CD4-positive, alpha-beta T cell treated with Interleukin-12 subunit alpha and Interleukin-12 subunit beta, for 1 hour (primary cell): ENCODE measurements at places on chromosomes 3 and 15.
A peak's percentile ranks its signal among the peaks of the same experiment; 100 is the strongest.

GRCh38 chr15:42650208-42651066 is 75.0 kb downstream of the STARD9 start:
- DNase-seq: peak; percentile 65

- DNase-seq: no peak
Observed at GRCh38 chr3:27094721-27095120, 274.5 kb downstream of the NEK10 start.

- DNase-seq: no peak
Observed at GRCh38 chr3:73791356-73791755, 166.6 kb upstream of the PDZRN3 start.

DNA sequence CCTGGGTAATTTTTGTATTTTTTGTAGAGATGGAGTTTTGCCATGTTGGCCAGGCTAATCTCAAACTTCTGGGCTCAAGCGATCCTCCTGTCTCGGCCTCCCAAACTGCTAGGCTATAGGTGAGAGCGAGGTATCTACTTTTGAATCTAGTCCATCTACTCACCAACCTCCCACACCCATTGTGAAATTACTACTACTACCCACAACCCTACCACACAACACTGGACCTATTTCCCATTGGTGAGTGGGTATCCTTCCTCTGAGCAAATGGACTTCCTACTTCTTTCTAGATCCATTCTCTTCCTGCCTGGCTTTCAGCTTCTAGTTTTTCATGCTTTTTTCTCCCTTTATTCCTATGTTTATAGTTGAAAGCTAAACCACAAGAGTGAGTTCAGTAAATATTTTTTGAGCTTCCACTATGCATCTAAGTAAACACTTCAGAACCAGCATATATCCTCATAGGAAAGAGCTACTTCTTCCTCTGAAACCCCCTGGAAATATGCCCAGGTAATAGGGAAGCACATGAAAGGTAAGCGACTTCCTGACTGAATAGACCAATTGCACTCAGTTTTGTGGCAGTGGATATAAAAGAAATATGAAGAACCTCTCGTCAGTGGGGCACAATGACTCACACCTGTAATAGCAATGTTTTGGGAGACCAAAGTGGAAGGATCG is 39.1 kb downstream of the MYO1E start:
- DNase-seq: no peak

GRCh38 chr3:3685721-3686120 is 113.5 kb upstream of the LRRN1 start:
- DNase-seq: no peak

GRCh38 chr3:168424059-168424734 is 328.5 kb upstream of the GOLIM4 start:
- no peak for DNase-seq

DNA sequence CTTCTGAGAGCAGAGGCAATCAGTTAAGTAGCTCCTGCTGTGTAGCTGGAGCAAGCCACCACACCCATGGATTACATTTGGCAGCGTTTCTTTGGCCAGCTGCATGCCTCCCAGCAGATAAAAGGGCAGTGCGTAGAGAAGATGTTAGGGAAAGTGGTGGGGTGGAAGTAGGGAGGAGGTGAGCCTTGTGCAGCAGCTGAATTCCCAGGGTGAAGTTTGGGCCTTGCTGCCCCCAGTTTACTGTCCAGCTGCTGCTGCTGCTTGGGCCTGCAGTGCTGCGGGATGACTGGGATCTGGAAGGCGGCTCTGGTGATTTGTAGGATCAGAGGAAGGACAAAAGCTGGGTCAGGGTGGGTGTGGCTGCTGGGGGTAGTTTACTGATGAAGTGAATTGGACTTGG is 318.7 kb upstream of the C2CD4B start:
- no peak for DNase-seq

- DNase-seq: no peak
Observed at GRCh38 chr15:78112551-78112950, 18.7 kb downstream of the CIB2 start.

- no peak for DNase-seq
Observed at GRCh38 chr3:27449530-27450150, 34.5 kb downstream of the SLC4A7 start.

DNA sequence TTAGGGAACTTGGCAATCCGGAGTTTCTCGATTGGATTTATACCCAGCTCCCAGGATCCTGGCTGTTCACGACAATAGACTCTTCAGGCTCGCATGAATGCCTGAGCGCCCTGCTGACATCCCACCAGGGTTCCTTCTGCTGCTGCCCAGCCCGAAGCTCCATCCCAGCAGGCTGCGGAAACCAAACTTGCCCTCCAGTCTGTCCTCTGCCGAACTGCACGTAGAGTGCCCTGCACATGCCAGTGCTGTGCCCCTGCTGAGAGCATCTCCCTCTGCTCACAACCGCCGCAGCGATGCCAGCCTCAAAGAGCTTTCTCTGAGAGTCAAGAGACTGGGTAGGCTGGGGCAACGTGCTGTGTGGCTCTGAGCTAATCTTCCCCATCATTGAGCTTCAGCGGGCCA is 6.9 kb downstream of the ADAMTS7 start:
- no peak for DNase-seq

DNA sequence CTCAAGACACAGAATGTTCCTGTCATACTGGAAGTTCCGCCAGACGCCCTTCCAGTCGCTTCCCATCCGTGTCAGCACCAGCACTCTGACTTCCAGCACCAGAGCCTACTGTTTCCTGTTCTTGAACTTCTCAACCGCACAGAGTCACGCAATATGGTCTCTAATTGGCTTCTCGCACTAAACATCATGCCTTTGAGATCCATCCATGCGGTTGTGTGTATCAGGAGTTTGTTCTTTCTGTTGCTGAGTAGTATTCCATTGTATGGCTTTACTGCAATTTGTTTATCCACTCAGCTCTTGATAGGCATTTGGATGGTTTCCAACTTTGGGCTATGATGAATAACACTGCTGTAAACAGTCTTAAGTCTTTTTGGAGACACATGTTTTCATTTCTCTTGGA is 112.1 kb downstream of the LRRK1 start:
- DNase-seq: no peak

GRCh38 chr3:186414735-186415419 is 52.8 kb upstream of the DGKG start:
- DNase-seq: no peak

DNA sequence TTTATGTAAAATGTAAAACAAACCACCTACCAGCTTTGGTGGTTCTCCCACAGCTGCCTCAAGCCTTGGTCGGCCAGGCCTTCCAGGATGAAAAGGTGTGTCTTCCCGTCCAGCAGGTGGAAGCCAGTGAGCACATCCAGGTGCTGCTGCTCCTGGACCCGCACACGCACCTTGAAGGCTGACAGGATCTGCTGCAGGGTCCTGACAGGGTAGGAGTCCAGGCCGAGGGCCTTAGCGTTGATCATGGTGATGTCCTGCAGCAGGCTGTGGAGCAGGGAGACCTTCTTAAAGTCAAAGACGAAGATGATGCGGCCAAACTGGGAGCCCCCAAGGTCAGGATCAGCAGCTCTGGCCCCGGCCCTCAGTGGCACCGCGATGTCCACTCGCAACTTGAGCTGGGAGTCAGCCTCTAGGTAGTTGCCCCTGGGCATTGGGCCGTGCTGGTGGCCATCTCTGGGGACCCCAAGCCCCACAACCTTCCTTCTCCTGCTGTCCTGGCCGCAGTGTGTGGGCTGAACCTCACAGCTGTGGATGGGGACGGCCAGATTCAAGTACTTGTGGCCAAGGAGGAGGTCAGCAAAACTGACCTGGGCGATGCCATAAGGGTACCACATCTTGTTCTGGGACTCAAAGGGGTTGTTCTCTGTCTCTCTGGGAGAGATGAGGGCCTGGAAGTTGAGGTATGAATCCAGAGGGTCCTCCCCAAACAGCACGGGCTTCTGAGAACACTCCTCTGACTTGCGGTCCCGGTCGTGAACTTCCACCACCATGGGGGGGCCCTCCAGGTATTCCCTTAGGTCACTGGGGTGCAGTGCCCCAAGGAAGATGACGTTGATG is 48.6 kb downstream of the CFAP92 start:
- no peak for DNase-seq

- DNase-seq: no peak
Observed at GRCh38 chr3:96813820-96814650, at the start of gene EPHA6. Gene EPHA6 (plus strand): TSS chr3:96814594.

DNA sequence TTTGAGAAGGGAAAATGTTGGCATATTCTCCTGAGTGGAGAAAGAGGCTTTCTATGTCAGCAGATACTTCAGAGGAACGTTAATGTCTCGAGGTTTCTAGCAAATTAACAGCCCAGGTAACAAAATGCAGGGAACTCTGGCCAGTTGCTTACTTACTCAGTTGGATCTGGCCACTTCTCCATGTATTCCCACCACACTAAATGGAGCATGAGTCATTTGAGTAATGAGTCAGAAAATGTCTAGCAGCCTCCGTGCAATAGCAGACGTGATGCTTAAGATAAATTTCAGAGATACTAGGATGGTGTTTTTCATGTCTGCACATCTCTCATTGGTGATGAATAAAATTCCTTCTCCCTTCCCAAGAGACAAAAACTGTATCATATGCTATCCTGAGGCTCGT is 671.5 kb downstream of the FHIT start:
- DNase-seq: no peak

GRCh38 chr3:69400683-69401082 is 14.8 kb upstream of the FRMD4B start:
- no peak for DNase-seq

GRCh38 chr15:100265641-100266035 is 76.1 kb downstream of the ADAMTS17 start:
- no peak for DNase-seq

DNA sequence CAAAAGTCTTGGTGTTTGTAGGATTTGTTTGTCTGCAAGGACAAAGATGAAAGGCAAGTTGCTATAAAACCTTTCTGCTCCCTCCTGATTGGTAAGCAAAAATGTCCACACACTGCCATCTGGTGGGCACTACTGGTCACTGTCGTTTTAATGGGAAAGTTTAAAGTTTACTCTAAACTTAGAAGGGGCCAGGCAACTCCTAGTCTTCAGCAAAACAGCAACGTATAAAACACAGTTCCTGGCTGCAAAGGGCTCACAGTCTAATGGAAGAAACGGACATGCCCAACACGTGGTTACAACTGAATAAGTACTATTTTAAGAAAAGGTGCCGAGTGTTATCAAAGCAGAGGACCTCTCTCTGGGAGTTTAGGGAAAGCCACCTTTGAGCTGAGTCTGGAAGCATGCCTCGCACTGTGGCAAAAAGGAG is 23.7 kb upstream of the TPRG1 start:
- DNase-seq: peak; percentile 73

GRCh38 chr3:43194490-43195114 is 88.7 kb upstream of the POMGNT2 start:
- DNase-seq: peak; percentile 52

DNA sequence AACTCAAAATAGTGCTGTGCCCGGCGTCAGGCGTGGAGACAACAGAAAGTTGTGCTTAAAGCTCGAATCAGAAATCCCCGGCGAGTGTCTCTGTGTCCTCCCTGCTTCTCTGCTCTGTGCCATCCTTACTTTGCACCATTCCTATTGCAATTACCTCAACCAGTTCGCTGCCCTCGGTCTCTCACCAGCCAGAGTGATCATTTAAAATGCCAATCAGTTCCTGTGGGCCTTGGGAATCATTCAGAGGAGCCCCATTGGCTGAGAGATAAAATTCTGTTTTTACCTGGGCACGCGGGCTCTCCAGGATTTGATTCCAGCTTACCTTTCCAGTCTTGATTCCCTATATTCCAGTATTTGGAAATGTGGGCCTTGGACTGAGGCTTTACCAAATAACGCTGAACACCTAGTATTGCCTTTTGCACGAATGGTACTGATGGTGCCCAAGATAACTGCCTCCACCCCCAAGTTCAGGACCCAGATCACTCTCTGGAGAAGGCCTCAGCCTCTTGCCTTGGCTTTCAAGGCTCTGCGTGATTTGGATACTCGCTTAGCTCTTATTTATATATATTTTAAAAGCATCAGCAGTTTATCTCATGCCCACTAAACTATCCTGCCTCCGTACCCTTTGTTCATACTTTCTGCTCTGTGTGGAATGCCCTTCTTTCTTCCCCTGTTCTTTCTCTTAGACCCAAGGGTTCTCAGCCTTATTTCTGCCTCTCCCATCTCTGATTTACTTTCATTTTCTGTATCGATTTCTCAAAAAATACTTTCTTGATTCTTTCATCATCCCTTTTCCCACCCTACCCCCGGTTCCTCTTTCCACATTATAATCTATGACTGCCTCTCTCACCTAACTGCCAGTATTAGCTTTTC is 863 bp downstream of the PSMA4 start:
- peak; percentile 17 for DNase-seq

DNA sequence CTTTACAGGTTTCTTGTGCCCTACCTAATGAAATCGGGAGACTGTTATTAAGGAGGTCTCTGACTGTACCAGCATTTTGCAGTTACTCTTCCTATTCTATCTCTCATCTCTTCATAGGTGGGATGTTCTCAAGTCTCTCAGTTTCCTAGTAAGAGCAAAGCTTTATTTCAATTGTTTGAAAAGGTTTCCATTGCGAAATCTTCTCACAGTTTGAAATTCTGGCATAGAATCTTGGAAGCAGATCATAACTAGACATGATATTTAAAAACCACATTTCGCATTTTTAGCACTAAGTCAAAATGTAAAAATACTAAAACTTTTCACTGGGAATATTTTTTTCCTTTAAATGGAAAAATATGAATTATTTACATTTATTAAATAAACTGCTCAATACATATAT is 1311.4 kb downstream of the ROBO2 start:
- DNase-seq: no peak

GRCh38 chr3:49453621-49454020 is 16.4 kb upstream of the DAG1 start:
- DNase-seq: no peak

DNA sequence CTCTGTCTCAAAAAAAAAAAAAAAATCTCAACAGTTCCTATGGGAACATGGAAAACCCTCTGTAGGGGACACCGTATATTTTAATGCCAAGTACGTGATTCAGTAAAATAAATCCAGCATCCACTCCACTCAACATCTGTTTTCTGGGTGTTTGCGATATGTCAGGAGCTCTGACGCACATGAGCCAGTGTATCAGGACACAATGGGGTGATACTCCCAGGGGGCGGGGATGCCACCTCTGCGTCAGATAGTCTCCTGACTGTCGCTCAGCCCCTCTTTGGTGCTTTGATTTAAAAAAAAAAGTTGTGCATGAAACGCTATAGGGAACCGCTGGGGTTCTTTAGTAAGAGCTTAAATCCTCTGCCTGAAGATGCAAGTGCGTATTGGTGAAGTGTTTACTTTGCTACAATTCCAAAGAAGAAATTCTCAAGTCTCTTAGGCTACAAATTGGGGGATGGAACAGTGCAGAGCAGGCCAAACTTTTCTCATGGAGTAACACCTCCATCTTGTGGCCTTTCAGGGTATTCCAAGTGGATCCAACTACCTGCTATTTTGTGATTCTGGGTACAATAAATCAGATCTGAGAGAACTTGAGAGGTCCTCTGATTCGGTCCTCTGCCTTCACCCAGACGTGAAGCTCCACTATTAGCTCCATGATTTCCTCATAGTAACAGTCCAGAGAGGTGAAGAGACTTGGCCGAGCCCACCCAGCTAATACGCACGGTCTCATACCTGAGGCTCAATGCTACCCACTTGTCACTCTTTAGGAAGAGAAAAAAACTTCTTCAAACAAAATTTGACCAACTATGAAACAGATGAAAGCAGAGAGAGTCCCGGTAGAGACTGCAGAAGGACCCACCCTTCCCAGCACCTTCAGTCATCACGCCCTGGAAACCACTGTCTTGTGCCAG is 9.3 kb upstream of the NR2E3 start:
- DNase-seq: peak; percentile 21

- no peak for DNase-seq
Observed at GRCh38 chr3:13607821-13608597, 59.1 kb downstream of the FBLN2 start.

GRCh38 chr3:27628026-27628750 is 93.9 kb downstream of the EOMES start:
- peak; percentile 21 for DNase-seq
